H7 (cell line): ENCODE measurements at places on chromosomes 1 and 21. TPM values are rescaled to one million over a fixed set of nuclear protein-coding genes. Genes with fewer than 3 reads are reported as not detected.

The RSPH1 gene
- 0.15 TPM in 1 of 2 replicates, not detected in the other for total RNA-seq

DNA sequence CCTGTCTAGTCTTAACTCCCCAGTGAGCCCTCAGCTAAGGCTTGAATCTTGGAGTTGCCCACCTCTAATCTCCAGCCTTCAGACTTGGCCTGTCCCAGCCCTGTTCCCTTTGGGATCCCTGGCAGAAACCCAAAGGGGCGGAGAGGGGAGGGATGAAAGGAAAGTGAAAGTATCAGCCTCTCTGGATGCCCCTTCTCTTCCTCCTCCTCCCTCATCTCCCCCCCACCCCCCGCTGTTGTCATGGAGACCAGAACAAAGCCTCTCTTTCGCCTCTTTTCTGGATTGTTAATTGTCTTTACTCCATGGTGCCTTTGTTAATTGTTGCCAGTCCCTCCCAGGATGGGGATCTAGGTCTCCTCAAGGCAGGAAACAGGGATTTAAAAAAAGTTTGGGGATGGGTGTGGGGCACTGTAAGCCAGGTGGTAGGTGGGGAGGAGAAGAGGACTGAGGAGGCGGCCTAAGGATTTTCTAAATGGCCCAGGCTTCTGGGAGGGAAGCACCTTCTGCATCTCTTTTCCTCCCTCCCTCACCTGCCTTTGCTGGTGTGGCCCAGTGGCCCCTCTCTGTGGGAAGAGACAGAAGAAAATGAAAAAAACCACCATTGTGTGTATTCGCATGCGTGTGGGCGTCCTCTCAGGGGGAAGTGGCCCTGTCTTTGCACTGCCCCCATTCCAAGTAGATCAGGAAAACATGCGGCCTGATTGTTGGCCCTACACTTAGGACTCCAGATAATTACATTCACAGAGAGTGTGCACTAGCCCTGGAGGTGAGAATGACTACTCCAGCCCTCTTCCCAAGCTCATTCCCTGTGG, 7.5 kb upstream of the SOX13 start:
- DNase-seq = peak; percentile 79

DNA sequence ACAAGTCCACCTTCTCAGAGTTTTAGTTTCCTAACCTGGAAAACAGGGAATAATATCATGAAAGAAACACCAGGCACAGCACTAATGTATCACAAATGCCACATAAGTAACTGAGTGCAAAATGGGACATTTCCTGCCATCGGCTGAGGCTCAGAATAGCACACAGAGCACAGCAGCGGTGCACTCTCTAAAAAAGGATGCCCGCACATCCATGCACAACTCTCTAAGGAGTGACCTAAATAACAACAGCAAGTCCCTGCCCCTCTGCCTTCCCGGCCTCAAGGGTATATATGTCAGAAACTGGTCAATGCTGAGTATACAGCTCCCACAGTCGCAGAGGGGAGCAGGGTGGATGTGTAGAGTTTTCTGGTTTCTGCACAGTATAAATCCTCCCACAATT, 100.1 kb upstream of the ERG start:
- no peak for DNase-seq

DNA sequence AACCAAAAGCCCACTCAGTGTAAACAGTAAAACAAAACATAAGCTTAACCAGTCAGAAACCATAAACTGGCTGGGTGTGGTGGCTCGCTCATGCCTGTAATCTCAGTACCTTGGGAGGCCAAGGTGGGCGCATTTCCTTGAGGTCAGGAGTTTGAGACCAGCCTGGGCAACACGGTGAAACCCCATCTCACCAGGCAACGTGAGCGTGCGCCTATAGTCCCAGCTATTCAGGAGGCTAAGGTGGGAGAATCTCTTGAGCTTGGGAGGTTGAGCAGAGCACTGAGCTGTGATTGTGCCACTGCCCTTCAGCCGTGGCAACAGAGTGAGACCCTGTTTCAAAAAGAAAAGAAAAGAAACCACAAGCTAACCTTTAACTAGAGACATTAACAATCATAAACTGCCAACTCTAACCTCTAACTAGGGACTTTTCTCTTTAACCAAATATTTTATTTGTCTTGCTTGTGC, 13.1 kb upstream of the PRRC2C start:
- DNase-seq = no peak

GRCh38 chr1:35470977-35471613, 86.1 kb downstream of the KIAA0319L start:
- DNase-seq = peak; percentile 19

- DNase-seq = no peak
Observed at GRCh38 chr1:76281306-76281705, 206.8 kb downstream of the ST6GALNAC3 start.

DNA sequence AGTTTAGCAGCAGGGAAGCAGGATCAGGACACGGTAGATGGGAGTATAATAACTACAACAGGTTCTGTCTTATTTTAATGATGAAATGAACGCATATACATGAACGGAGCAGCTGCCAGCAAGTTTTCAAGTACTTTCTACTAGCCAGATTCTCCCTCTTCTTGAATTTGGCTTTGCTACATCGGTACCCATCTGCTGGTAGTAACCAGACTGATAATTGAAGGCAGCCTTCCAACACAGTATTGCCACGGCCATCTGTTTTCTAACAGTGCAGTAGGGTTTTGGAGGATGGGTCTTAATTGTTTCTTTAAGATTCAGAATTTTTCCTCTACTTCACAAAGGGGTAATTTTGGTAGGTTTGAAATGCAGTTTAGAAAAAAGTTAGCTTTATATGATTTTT, 33.4 kb downstream of the CENPF start:
- DNase-seq = no peak

- no peak for DNase-seq
Observed at GRCh38 chr1:10647414-10648170, 148.9 kb downstream of the CASZ1 start.

GRCh38 chr1:210397252-210397651, 68.5 kb downstream of the HHAT start:
- DNase-seq = no peak

DNA sequence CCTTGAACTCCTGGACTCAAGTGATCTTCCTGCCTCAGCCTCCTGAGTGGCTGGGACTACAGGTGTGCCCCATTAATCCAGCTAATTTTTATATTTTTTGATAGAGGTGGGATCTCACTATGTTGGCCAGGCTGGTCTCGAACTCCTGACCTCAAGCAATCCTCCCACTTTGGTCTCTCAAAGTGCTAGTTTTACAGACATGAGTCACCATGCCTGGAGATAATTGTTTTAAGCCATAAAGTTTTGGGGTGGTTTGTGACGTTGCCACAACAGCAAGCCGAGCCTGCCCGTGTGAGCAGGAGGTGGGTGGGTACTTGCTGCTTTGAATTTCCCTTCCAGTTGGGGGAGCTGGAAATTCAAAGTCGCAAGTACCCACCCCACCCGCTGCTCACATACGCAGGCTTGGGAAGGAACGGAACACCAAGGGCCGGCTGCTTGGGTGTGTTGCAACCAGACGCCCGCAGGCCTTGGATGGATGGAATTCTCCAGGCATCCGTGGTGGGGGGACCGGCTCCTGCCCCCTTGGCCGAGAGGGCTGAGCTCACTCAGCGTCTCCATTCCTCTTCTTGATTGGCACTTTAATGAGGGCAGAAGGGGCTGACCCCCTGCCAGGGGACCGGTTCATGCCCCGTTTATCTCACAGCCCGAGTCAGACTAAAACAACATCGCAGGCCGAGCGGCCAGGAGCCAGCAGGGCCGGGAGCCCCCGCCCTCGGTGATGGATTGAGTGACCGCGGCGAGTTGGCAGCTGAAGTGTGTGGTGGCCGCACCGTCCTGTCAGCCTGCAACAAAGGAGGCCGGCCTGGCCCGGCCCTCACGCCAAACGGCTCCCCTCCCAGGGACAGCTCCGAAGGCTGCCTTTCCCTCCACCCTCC, 78.1 kb downstream of the DHRS3 start:
- DNase-seq = peak; percentile 88
